ENCODE measurements at places on chromosomes 1 and 21.

DNA sequence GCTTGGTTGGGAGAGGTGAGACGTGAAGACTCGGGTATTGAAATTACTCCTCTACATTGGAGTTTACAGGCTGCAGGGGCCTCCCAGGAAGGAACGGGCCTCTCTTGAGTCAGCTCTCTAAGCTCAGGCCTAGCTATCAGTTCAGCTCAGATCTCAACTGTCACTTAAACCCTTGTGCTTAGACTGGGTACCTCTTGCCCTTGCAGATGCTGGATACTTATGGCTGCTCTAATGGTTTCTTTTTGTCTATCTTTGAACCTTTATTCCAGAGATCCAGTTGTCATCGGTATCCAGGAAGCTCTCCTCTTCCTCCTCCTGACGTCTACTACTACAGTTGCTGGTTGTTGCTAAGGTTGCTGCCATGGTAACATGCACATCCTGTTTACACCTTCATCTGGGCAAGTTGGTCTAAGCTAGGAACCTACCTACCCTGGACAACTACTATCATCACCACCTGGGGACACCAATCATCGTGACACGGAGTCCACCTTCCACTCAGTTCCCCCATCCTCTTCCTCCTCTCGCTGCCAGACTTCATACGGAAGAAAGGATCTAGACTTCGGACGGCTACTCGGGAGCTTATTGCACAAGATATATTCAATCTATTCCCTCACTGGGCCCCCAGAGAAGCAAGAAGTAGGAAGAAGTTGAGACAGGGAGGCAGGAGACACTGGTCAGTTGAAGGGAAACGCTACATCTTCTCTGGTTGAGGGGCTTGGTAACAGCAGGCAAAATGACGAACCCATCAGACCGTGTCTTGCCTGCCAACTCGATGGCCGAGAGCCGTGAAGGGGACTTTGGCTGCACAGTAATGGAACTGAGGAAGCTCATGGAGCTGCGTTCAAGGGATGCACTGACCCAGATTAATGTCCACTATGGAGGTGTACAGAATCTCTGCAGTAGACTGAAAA is 56.1 kb downstream of the ATP2B4 start:
- no peak for DNase-seq

GRCh38 chr1:36778740-36779139 is 255.6 kb downstream of the GRIK3 start:
- DNase-seq: no peak

DNA sequence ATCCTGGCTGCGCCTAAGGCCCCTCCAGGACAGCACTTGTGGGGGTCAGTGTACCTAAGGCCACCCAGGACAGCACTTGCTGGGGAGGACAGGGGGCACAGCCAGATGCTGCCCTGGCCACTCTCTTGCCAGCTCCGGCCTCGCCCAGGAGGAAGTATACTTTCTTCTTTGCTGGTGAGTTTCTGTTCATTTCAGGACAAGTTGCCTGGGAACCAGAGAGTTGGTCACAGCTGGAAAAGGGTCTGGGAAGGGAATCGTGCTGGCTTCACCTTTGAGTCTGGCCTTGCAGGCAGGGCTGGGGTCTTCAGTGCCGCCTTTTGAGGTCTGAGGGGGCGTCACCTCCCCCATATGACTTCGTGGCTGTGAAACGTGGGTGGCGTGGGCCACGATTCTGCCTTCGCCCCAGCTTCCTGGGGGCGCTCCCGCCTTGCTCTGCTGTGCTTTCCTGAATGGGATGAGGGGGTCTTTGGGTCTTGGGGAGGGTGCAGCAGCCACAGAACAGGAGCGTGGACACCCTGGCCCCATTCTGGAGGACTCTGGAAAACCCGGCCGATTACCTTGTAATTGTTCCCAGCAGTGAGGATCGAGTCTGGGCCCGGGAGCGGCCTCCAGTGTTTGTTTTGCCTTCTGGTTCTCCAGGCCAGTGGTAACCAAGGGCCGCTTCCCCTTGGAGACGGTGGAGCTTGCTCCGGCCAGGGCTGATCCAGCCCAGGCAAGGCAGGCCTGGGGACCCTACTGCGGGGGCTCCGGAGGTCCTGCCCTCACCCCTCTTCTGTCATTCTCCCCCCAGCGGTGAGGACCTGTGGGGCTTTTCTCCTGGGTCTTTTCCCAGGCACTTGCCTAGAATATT is 45.9 kb downstream of the SPSB1 start:
- DNase-seq: no peak

DNA sequence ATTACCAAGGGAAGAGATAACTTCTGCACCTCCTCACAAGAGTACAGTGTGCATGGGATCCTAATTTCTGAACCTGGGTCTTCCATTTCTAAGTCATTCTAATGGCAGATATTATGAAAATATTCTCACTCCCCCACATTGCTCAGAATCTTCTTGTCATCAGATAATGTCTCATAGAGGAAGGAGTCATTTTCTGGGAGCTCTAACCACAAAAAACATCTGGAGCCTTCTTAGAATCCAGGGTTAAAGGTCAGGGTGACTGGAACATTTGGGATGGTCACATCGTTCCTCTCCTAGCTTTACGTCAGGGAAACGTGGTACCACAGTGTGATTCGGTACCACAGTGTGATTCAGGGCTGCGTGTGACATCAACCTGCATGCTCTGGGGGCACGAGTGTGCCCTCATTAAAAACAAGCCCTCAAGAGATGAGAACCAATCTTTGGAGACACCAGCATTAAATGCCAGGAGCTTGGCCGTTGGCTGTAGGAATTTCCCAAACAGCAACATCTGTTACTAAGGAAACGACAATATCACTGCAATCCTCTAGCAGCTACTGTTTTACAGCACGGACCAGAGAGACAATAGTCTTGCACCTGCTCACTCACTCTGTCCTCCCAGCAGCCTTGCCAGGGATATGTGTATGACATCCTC is 179.1 kb downstream of the PSMG1 start:
- no peak for DNase-seq

DNA sequence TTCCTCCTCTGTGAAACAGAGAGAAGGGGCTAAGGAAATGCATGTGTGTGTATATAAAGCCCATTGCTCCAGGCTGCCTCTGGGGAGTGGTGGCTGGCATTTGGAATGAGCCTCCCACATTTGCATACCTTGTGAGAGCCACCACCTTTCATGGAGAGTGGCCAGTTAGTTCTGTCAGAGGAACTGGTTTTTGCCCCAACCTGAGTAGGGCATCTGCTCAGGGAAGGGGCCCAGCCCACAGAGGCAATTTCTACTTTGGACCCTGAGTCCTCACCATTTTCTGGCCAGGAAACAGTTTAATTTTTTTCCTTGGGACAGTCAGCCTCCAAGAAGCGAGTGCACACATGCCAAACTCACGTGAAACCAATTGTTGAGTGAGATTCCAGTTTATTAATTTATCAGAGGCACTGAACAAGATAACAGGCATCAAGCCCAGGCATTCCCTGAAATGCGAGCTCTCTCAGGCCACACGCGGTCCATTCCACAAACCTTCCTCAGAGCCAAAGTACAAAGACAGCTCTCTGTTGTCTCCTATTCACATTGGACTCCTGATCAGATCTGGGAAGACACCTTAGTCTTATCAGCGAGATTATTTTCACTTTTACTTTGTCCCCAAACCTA is 1.0 kb upstream of the SLC6A9 start:
- DNase-seq: no peak

DNA sequence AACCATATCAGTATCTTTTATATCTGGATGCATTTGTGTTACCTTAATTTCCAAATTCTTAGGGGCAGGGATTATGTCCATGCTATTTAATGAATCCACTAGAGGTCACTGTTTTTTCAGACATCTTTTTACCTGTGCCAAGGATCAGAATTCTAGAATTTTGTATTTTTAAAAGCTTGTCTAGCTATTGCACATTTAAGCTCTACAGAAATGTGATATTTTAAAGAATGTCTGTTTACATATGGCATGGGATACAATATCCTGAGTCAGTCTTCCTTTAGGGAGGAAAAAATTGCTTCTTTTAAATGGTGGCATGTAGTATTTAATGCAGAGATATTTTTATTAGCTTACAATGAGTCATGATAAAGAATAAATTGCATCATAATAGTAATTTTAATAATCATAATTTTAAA is 11.3 kb downstream of the RPAP2 start:
- no peak for DNase-seq

DNA sequence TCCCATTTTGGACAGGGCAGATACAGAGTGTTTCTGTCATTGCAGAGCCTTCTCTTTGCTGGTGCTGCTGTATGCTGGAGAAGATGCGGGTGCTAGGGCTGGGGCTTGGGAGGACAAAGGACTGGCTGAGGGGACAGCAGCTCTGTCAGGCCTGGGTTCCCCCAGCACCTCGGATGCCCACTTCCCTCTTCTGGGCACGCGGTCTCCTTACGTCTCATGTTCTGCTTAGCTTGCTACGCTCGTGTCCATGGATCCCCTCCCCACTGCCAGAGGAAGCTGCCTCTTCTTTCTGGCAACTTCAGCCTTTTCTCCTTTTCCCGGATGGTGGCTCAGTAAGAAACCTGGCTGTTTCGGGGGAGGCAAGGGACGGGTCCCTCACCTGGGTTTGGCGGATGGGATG is 75.7 kb downstream of the ARHGEF10L start:
- no peak for DNase-seq

GRCh38 chr1:211789641-211790464 is 40.7 kb downstream of the LPGAT1 start:
- no peak for DNase-seq

GRCh38 chr1:94698759-94699502 is 121.2 kb upstream of the SLC44A3 start:
- DNase-seq: no peak

GRCh38 chr1:166814611-166815010 is 24.7 kb upstream of the POGK start:
- no peak for DNase-seq

- DNase-seq: no peak
These were observed 502.3 kb downstream of the KCNT2 start for GRCh38 chr1:196105901-196106300.

DNA sequence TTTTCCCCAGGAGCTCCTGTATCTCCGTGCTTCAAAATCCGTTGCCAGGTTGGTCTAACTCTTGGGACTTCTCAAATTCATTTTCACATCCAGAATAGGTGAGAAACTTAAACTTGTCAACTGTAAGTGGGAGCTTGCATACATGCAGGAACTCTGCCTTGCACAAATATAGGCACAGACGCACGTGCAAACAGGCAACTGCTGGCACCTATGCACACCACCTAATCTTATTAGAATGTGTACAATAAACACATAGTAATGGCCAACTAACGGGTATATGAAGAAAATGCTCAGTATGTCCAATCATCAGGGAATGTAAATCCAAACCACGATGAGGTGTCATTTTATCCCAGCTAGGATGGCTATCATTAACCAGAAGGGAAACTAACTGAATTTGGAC is 22.6 kb upstream of the FCGR2A start:
- DNase-seq: no peak

Measured in left lobe of liver (tissue), 2 donors.